ENCODE measurements at places on chromosomes 12 and 14.

GRCh38 chr14:50979941-50980850 lies 35.9 kb upstream of the PYGL start:
- no peak for DNase-seq

GRCh38 chr14:68293404-68293803 lies 473.8 kb downstream of the RAD51B start:
- DNase-seq = no peak

GRCh38 chr12:116476227-116476822 lies 82.9 kb upstream of the MAP1LC3B2 start:
- no peak for DNase-seq

GRCh38 chr14:101078892-101079221 lies 175.3 kb upstream of the RTL1 start:
- no peak for DNase-seq

- no peak for DNase-seq
Measured at GRCh38 chr12:106025129-106025528, 113.6 kb downstream of the NUAK1 start.

DNA sequence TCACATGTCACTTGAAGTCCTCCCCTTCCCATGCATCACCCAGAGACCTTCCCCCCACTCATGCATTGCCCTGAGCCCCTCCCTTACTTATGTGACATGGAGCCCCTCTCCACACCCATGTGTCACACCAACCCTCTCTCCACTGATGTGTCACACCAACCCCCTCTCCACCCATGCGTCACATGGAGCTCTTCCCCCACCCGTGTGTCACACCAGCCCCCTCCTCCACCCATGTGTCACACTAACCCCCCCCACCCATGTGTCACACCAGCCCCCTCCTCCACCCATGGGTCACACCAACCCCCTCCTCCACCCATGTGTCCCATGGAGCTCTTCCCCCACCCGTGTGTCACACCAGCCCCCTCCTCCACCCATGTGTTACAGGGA lies 30.4 kb downstream of the RTL1 start:
- DNase-seq = no peak

DNA sequence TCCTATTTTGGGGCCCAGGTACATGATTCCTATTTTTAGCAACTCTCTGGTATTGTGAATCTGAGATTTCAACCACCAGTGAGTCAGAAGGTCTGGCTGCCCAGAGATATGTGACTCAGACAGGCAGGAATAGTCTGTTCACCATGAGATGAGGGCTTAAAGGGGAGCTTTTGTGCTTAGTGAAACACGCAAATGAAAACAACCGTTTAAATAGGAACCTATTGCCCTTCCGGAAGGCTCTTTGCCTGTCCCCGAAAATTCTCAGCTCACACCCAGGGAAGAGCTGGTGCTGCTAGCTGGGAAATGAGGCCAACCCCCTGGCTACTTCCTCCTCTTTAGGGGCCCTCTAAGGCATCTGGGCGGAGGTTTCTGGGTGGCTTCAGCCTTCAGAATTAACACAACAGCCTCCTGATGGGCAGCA lies 283.6 kb downstream of the CACNA1C start:
- DNase-seq = no peak

DNA sequence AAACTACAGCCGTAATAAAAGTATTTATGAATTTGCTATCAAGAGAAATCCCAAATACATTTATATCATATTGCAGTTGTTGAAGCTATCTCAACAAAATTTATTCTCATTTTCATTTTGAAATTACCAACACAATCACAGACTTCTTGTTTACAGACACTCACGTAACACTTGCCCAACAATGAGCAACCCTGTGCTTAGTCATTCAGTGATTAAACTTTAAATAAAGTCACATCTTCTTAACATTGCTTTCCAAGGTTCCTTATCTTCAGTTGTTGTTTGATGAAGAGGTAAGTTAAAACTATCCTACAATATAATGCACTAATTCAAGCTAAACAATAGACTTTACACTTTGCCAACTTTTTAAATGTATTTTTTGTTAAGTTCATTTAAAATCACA lies 601.8 kb downstream of the SLC16A7 start:
- no peak for DNase-seq

GRCh38 chr12:115660211-115660805 lies 617.2 kb downstream of the MED13L start:
- DNase-seq = no peak

DNA sequence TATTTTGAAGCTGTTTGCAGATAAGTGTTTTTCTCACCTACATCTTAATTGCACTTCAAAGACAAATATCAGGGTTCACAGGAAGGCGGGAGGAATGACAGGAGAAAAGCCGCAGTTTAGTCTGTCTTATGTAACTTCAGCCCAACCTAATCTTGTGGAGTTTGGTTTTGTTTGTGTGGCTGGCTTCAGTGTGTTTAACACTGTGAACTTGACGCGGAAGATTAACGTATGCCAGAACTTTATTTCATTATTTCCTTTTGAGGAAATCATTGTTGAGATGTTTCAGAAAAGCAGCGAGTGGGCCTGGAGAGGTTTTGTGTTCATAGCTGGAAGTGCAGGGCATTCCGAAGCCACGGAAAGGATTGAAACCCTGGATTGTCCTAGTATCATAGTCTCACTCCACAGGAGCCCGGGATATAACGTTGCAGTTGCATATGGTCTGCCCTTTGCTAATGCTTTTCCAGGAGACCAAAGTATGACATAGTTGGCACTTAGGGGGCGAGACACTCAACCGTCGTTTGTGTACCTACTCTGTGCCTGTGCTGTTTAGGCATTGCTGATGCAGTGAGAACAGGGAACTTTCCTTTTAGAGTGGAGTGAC lies 2.0 kb downstream of the PELI2 start:
- no peak for DNase-seq

- DNase-seq = no peak
Measured at GRCh38 chr12:43115441-43116160, 436.4 kb downstream of the ADAMTS20 start.

DNA sequence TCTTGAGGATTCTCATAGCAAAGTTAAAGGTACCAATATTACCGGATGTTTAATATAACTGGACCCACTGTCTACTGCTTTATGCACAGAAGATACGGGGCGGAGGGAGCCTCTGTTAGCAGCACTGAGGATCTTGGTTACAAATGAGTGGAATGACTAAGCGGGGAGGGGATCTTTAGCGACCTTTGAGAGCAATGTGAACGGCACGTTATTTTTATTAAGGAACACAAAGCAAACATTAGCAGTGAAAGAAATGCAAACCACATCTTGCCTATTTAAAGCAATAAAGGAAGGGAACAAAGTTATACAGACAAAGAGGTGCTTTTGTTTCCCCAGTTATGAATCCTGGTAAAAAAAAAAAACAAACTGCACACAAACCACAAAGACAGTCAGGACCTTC lies 27.1 kb upstream of the PRMT8 start:
- no peak for DNase-seq

- DNase-seq = no peak
Measured at GRCh38 chr12:57983146-57983857, 41.9 kb downstream of the ATP23 start.

GRCh38 chr12:4244868-4245267 lies 28.7 kb upstream of the CCND2 start:
- no peak for DNase-seq

GRCh38 chr14:87632796-87633195 lies 360.2 kb downstream of the GALC start:
- DNase-seq = no peak

GRCh38 chr14:36009643-36010042 lies 166.9 kb downstream of the PTCSC3 start:
- DNase-seq = no peak

DNA sequence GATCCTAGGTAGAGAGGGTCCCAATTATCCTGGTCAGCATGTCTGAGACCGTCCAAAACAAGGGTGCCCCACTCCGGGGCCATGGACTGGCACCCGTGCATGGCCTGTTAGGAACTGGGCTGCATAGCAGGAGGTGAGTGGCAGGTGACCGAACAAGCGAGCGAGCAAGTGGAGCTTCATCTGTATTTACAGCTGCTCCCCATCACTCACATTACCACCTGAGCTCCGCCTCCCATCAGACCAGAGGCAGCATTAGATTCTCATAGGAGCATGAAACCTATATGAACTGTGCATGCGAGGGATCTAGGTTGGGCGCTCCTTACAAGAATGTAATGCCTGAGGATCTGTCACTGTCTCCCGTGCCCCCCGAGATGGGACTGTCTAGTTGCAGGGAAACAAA lies 44.4 kb upstream of the TMCC3 start:
- no peak for DNase-seq

DNA sequence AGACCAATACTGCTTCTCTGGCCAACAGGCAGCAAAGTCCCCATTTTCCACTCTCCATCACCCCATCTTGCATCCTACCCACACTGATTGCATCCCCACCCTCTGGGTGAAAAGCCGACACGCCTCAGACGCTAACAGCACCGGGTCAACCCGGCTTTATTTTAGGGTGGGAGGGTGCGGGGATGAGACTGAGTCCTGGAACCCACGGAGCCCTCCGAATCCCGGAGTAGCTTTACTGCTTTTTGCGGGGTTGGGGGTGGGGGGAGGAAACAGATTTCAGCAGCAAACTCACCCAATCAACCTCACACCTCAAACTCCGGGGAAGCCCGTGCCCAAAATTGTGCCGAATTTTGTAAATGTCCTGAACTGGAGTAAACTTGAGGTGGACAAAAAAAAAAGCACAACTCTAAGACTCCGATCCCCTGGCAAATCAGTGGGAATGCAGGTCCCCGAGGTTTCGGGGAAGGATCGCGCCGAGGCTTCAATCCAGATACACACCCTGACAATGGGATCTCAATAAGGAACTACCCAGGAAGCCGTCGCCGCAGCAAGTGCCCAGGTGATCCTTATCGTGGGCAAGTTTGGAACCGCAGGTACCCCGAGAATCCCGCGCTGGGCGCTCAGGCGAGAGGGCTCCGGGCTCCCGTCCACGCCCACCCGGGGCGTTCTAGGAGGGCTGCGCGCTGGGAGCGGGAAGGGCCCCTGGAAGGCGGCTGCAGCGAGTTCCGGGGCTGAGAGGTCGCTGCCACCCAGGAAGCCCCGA lies 1.1 kb downstream of the GCH1 start:
- no peak for DNase-seq

GRCh38 chr12:68031881-68032739 lies 42.9 kb downstream of the IFNG-AS1 start:
- DNase-seq = no peak

GRCh38 chr12:26936559-26937442 lies 980 bp downstream of the INTS13 start:
- DNase-seq = no peak

- no peak for DNase-seq
Measured at GRCh38 chr12:1812650-1813302, 7.6 kb upstream of the LRTM2 start.

- no peak for DNase-seq
Measured at GRCh38 chr12:53042607-53043454, 7.0 kb upstream of the TNS2 start.

- no peak for DNase-seq
Measured at GRCh38 chr14:99760817-99761216, 32.4 kb upstream of the EML1 start.

GRCh38 chr12:121634836-121635235 lies 8.5 kb downstream of the ORAI1 start:
- DNase-seq = no peak

GRCh38 chr12:43241986-43242385 lies 310.0 kb downstream of the ADAMTS20 start:
- DNase-seq = no peak

GRCh38 chr12:78087363-78087675 lies 256.6 kb downstream of the NAV3 start:
- no peak for DNase-seq

GRCh38 chr12:89544681-89545184 lies 18.9 kb upstream of the POC1B start:
- DNase-seq = no peak

DNA sequence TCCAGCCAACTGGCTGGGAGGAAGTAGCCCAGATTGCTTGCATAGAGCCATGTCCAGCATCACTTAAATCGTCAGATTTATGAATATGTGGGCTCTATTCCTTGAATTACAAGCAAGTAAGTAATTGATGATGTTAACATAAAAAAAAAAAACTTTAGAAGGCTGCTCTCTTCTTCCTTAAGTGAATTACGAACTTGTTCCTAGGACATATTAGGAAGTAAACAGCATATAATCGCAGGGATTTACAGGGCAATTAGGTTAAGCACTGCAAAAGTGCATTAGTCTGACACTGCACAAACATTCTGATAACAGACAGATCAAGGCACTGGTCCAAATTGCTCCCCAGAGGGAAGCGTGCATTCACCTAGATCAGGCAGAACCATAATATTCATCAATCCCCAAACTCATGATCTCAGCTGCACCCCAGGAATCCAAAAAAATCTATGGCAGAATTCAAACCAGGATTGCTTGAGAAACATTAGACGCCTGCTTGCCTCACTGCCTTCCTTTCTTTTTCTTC lies 293.2 kb downstream of the TMEM132D start:
- DNase-seq = no peak

DNA sequence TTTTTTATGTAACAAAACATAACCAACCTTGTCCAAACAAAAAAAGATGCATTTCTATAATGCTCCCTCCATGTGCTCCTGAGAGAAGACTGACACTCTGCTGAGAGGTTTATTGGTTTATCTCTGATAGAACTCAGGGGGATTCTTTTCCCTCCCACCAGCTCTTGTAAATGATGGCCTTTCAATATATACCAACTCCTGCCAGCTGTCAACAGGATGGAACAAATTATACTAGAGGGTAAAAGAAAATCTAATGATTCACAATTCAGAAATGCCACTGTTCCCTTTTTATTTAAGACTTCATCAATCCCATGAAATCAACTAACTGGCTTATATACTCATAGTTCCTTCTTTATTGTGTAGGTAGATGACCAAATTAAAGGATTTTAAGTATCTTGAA lies 25.4 kb downstream of the PSMC1 start:
- no peak for DNase-seq

GRCh38 chr12:56087220-56087619 lies 7.3 kb downstream of the ERBB3 start:
- DNase-seq = no peak

DNA sequence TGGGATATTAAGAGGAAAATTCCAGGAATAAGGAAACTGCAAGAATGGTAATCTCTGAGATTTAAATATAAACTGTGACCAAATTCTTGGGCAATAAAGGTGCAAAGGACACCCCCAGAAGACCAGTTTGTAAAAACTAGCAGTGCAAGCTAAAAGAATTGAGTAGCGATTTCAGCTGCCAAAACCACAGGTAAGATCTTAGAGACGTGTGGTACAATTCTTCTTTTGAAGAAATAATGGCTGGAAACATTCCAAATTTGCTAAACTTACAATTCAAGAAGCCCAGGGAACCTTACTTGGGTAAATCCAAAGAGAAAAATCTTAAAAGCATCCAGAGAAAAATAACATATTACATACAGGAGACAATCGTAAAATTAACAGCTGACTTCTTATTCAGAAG lies 12.0 kb downstream of the CATSPERB start:
- DNase-seq = no peak

GRCh38 chr12:131230340-131231031 lies 276.8 kb downstream of the ADGRD1 start:
- no peak for DNase-seq

- DNase-seq = no peak
Measured at GRCh38 chr12:120388691-120389481, 19.9 kb upstream of the MSI1 start.

GRCh38 chr12:87082756-87083155 lies 826.6 kb upstream of the MGAT4C start:
- DNase-seq = no peak

GRCh38 chr12:70576341-70577282 lies 60.6 kb downstream of the PTPRB start:
- peak; percentile 19 for DNase-seq
